Motor neuron (in vitro differentiated cells): ENCODE measurements at places on chromosomes 7 and 10.

DNA sequence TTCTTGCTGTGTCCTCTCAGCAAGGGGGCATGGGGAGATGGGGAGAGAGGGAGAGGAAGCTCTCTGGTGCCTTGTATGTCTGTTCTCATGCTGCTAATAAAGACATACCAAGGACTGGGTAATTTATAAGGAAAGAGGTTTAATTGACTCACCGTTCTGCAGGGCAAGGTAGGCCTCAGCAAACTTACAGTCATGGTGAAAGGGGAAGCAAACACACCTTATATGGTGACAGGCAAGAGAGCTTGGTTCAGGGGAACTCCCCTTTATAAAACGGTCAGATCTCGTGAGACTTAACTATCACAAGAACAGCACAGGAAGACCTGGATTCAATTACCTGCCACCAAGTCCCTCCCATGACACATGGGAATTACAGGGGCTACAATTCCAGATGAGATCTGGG, 464.7 kb upstream of the CELF2 start:
- no peak for ATAC-seq

GRCh38 chr7:29957521-29958310, 31.9 kb downstream of the SCRN1 start:
- ATAC-seq: no peak

DNA sequence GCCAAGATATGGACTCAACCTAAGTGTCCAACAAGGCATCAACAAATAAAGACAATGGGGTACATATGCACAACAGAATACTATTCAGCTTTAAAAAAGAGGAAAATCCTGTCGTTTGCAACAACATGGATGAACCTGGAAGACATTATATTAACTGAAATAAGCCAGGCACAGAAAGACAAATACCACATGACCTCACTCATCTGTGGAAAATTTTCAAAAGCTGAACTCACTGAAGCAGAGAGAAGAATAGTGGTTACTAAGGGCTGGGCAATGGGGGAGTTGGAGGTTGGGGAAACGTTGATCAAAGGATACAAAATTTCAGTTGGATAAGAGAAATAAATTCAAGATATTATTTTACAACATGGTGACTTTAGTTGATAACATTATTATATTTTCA, 221.4 kb upstream of the PITRM1 start:
- no peak for ATAC-seq

DNA sequence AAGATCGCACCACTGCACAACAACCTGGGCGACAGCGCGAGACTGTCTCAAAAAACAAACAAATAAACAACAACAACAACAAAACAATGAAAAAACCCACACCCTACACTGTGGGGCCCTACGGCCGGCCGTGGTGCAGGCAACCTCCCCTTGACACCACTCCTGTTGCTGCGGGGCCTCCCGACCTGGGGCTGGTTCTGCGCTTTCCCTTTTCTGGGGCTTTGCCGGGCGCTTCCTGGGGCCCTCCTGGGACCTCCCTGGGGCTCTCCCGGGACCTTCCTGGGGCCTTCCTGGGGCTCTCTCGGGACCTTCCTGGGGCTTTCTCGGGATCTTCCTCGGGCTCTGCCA, 46.6 kb downstream of the INSIG1 start:
- no peak for ATAC-seq

GRCh38 chr10:108544500-108545120, 1378.7 kb downstream of the XPNPEP1 start:
- peak; percentile 56 for ATAC-seq

DNA sequence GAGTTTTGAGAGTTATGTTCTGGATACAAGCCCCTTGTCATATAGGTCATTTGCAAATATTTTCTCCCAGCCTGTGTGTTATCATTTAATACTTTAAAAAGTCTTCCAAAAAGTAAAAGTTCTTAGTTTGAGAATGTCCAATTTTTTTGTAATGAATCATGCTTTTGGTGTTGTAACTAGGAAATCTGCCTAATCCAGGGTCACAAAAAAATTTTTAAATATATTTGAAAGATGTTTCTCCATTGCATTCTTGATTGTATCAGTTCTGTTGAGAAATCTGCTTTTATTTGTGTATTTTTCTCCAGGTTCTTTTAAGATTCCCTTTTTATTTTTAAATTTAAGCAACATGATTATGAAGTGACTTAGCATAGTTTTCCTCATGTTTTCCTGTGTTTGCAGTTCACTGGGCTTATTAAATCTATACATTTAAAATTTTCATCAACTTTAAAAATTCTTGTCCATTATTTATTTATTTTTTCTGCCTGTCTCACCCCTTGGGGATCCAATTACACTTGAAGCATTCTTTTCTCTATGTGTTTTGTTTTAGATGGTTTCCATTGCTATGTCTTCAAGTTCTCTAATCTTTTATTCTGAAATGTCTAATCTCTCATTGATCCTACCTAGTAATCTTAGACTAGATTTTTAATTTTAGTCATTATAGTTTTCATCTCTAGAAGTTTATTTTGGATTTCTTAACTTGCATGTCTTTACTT, 47.0 kb downstream of the CCDC71L start:
- no peak for ATAC-seq

GRCh38 chr7:65269150-65269856, 104.4 kb upstream of the ZNF92 start:
- ATAC-seq: peak; percentile 100

DNA sequence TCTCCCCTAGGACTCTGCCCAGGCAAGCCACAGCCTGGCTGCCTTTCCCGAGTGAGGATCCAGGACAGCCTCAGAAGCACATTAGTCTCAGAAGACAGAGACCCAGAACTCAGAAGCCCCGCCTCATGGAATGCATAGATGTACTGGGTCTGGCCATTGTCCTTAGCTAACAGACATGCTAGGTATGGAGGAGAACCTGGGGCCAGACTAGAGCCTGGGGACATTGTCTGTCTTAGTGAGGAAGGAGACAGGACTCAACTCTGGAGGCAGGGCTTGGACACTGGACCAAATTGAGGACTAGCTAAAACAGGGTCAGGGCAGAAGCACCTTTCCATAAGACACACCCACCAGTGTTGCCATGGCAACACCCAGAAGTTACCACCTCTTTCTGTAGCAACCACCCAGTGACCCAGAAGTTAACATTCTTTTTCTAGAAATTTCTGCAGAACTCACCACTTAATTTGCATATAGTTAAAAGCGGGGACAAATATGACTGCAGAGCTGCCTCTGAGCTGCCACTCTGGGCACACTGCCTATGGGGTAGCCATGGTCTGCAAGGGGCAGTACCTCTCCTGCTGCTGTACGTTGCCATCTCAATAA, 27.5 kb downstream of the TLX1 start:
- peak; percentile 26 for ATAC-seq

- ATAC-seq: no peak
Measured at GRCh38 chr10:124143721-124144120, 50.3 kb upstream of the CHST15 start.

- no peak for ATAC-seq
Measured at GRCh38 chr10:11209830-11210181, 192.1 kb downstream of the CELF2 start.

DNA sequence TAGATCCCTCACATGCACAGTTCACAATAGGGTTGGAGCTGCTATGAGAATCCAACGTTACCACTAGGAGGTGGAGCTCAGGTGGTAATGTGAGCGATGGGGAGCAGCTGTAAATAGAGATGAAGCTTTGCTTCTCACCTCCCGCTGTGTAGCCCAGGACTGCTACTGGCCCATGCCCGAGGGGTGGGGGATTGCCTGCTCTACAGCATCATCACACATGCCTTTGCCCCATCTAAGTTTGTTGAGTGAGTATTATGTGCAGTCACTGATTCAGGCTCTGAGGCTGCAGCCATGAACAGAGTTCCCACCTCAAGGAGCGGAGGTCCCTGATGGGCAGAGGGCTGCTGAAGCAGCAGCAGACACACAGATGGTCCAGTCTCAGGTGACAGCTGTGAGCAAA, 94.1 kb downstream of the CHST15 start:
- no peak for ATAC-seq

DNA sequence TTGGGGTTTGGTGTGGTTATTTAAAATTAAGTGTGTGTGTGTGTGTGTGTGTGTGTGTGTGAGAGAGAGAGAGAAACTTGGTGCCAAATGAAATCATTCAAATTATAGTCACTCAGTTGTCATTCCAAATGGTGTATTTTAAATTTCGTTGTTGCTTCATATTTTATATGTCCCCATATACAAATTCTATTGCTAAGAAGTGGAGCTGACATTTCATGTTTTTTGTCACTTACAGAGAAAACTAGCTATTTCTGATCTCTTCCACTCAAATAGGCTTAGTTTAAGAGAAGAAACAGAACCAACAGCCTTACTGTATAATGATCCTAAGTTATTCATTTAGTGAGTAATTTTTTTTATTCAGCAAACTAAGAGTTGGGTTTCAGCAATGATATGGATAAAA, 42.3 kb downstream of the CHRM2 start:
- no peak for ATAC-seq

GRCh38 chr7:111183321-111183720, 92.4 kb downstream of the LRRN3 start:
- ATAC-seq: no peak

DNA sequence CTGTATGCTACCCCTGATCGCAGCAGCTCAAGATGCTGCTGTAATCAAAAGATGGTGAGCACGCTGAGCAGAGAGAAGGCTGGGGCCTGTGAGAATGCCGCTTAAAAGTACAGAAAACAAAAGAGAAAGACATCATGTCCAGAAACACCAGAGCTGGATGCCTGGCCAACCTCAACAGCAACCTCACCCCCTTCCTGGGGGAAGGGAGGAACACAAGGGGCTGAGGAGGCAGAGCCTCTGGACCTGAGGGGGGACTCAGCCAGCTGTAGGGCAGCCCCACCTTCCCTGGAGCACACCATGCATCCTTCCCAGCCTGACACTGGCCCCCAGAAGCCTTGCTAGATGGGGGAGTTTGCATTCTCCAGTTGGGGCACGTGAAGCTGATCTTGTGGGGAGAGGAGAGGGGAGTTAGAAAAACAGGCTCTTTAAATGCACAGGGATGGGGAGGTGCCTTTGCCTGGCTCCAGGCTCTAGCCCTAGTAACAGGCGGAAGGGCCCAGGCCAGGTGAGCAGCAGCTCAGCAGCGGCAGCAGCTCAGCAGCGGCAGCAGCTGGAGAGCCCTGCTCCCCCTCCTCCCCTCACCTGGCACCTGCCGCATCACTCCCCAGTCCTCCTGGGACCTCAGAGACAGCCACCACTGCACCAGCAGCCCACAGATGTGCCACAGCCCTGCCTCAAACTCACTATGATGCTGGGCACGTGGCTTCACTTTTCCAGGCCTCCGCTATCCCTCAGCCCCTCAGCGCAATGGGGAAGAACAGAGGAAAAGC, 156.3 kb downstream of the NEURL1 start:
- no peak for ATAC-seq

DNA sequence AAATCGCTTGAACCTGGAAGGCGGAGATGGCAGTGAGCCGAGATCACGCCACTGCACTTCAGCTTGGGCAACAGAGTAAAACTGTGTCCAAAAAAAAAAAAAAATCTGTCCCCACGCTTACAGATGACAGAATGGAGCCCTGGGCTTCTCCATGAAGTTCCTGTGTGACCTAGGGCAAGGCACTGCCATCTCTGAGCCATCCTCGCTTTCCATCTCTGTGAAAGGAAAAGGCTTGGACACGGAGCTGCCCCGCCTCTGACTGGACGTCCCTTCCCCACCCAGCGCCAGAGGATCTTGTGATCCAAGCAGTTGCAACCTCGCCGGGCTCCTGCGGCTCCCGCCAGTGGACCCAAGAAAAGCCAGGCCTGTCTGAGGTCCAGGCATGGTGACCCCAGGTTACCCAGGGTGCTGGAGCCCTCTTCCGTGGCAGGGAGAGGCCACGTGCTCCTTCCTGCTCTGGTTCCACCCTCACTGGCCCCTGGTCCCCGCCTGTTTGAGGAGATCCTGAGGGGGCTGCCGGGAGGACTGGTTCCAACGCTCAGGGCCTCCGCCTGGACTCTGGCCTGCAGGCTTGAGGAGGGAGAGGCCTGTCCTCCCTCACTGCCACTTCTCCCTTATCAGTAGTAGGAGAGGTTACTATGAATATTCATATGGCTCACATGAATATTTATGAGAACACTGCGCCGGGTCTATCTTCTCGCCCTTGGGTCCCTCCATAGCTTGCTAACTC, 25.6 kb upstream of the ELFN1 start:
- no peak for ATAC-seq

DNA sequence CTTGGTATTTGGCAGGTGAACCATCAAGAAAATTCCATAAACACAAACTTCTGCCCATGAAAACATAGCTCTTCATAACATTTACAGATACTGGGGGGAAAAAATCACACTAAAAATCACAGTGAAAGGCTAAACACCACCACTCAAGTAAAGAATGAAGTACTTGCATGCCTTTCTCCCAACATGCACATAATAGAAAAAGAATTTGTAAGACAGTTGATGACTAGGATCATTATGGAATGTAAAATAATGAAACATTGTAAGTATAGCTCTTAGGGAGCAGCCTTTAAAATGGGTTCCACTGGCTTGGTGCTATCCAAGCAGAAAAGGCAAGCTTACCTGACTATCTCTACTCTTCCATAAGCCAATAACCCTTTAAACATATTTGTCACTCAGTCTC, 299.9 kb upstream of the LRRN3 start:
- ATAC-seq: no peak

- ATAC-seq: peak; percentile 57
Measured at GRCh38 chr7:2777898-2778535, 66.1 kb downstream of the GNA12 start.

DNA sequence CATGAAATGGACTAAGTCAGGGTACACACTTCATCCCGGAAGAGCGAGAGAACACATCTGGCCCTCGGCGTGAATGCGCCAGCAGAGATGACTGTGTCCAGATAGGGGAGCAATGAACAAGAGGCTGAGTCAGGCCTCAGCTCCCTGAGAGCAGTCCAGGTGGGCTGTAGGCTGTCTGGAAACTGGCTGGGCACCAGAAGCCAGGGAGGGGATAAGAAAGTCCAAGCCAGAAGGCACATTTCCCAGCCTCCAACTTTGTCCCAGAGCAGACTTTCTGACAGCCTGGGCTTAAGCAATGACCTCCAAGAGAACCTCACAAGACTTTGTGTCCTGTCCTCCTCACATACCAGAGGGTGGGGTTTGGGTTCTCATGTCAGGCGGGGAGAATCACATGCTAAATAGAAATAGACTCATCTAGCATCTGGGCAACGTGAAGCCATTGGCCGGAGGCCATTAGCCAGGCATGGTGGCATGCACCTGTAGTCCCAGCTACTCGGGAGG, 157.2 kb downstream of the ARHGAP12 start:
- no peak for ATAC-seq

DNA sequence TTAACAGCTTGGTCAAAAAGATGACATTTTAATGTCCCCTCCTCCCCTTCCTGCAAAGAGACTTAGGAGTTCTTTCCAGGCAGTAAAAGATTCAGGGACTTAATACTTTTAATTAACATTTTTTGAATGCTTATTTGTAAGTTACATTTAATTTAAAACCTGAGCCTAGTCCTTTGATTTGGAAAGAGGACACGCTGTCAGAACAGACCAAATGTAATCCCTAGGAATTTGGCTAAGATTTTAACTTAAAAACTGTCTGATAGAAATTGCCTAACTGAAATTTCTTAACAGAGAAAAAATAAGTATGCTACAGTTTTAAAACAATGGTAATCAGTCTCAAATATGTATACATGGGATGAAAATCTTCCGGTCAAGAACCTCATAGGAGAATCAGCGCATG, 98.5 kb downstream of the NRP1 start:
- ATAC-seq: no peak

GRCh38 chr7:30330134-30331111, 46.0 kb downstream of the ZNRF2 start:
- ATAC-seq: no peak

GRCh38 chr10:44011603-44011981, 362.9 kb upstream of the ZNF32 start:
- peak; percentile 75 for ATAC-seq
